ENCODE measurements at places on chromosomes 11 and 22.

GRCh38 chr22:22689621-22690345 lies 45.4 kb downstream of the GGTLC2 start:
- no peak for DNase-seq

- DNase-seq = no peak
Measured at GRCh38 chr11:19827399-19828135, 114.9 kb downstream of the NAV2 start.

- no peak for DNase-seq
Measured at GRCh38 chr11:118156531-118157185, 4.0 kb upstream of the SCN4B start.

DNA sequence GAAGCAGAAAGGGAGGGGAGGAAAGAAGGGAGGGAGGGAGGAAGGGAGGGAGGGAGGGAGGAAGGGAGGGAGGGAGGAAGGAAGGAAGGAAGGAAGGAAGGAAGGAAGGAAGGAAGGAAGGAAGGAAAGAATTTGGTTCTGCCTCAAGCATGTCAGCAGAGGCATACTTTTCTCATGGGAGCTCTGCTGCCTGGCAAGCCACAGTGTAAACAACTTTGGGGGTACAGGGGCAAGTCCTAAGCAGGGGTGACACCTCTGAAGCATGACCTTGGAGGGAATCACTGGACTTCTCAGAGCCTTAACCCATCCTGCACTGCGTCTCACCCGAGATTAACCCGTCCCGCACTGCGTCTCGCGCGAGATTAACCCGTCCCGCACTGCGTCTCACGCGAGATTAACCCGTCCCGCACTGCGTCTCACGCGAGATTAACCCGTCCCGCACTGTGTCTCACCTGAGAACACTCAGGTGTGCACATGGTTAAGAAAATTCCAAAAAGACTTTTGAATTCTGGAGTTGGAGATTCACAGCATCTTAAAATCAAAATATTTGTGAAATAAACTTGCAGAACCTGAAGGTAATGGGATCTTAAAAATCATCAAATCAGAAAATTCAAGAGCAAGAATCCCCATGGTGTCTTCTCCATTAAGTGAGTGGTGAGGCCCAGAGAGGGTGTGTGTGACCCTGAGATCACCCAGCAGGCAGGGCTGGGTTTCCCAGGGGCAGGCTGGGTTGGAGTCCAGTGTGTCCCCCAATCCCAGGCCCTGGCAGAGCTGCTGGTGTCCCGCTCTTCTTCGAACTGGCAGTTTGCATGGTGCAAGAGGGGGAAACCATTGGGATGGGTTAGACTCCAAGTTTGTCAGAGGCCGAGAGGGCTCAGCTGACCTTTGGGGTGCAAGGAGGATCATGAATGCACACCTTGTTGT lies 190.4 kb downstream of the MN1 start:
- DNase-seq = no peak

- no peak for DNase-seq
Measured at GRCh38 chr22:39645532-39645931, 75.0 kb downstream of the CACNA1I start.

Measured in glomerular endothelial cell (primary cell).